ENCODE measurements at places on chromosomes 3 and 15. TPM values are rescaled to one million over a fixed set of nuclear protein-coding genes. Genes with fewer than 3 reads are reported as not detected.

ACP3 gene
- total RNA-seq: 3.5 TPM

ATP13A4 gene
- not detected for total RNA-seq

CA12 gene
- 7.3 TPM for total RNA-seq

GOLGA8S gene
- total RNA-seq: not detected

GCNT3 gene
- not detected for total RNA-seq

ADPRH gene
- 3.7 TPM for total RNA-seq

PAQR9 gene
- not detected for total RNA-seq

GOLGA8H gene
- 0.22 TPM for total RNA-seq

C3orf33 gene
- 2.1 TPM for total RNA-seq

FOXB1 gene
- not detected for total RNA-seq

NUP210 gene
- not detected for total RNA-seq

COL6A6 gene
- total RNA-seq: under 0.01 TPM

SLC28A1 gene
- not detected for total RNA-seq

TMCO5A gene
- total RNA-seq: not detected

PLA2G4B gene
- total RNA-seq: 0.66 TPM

HMG20A gene
- total RNA-seq: 38.3 TPM

BNC1 gene
- 26.5 TPM for total RNA-seq

RHOV gene
- not detected for total RNA-seq

CHRNB4 gene
- total RNA-seq: not detected

NDN gene
- total RNA-seq: 31.1 TPM

CHRM5 gene
- under 0.01 TPM for total RNA-seq

ALAS1 gene
- 69.8 TPM for total RNA-seq

HCLS1 gene
- total RNA-seq: 3.1 TPM

SPINK8 gene
- not detected for total RNA-seq

ACOX2 gene
- 4.2 TPM for total RNA-seq

FSTL1 gene
- 957 TPM for total RNA-seq

TRNT1 gene
- total RNA-seq: 26.5 TPM

CYP1A1 gene
- total RNA-seq: 0.72 TPM

WDR48 gene
- 32.2 TPM for total RNA-seq

TMEM41A gene
- total RNA-seq: 17.0 TPM

LRRFIP2 gene
- total RNA-seq: 45.3 TPM

MCF2L2 gene
- 0.29 TPM for total RNA-seq

ITIH4 gene
- 0.88 TPM for total RNA-seq

RPUSD2 gene
- 11.4 TPM for total RNA-seq

GATM gene
- 0.29 TPM for total RNA-seq

RASGRP1 gene
- total RNA-seq: not detected

TICRR gene
- total RNA-seq: 0.44 TPM

NPAP1 gene
- total RNA-seq: not detected

ARHGAP31 gene
- total RNA-seq: 19.5 TPM

GPR62 gene
- not detected for total RNA-seq

TPRG1 gene
- 2.6 TPM for total RNA-seq

ANKRD34C gene
- not detected for total RNA-seq

AEN gene
- 155 TPM for total RNA-seq

MAP3K13 gene
- 10.1 TPM for total RNA-seq

PLSCR4 gene
- total RNA-seq: 23.4 TPM

CPN2 gene
- total RNA-seq: not detected

TGM4 gene
- not detected for total RNA-seq

ACKR2 gene
- not detected for total RNA-seq
